ENCODE measurements at places on chromosomes 1 and 21. TPM values are rescaled to one million over a fixed set of nuclear protein-coding genes. Genes with fewer than 3 reads are reported as not detected.

Gene FAAH
- total RNA-seq: 8.9 TPM

Gene SAMSN1
- total RNA-seq: 27.0 TPM

Gene MTARC2
- not detected for total RNA-seq

DNA sequence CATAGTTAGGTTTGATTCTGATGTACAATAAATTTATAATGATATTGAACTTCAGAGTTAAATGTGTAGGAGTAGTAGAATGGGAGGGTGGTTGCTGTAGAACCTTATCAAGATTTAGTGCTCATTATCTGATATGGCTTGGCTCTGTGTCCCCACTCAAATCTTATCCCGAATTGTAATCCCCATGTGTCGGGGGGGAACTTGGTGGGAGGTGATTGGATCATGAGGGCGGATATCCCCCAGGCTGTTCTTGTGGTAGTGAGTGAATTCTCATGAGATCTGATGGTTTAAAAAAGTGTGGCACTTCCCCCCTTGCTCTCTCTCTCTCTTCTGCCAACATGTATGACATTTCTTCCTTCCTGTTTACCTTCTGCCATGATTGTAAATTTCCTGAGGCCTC, 265.5 kb downstream of the GRIK1 start:
- no peak overlapping the region for H3K4me3 ChIP-seq
- H3K27me3 ChIP-seq: no peaks in the 10 kb centered on the region
- no peak for DNase-seq
- no peaks in the 10 kb centered on the region for H3K4me1 ChIP-seq

GRCh38 chr1:179881642-179882252, 338 bp upstream of the TOR1AIP1 start:
- H3K4me1 ChIP-seq: peaks cover 52% of the 10 kb centered on the region
- H3K36me3 ChIP-seq: peaks cover 22% of the 10 kb centered on the region
- peak overlapping the region; percentile 98 for H3K4me3 ChIP-seq
- no peak for DNase-seq
- no peaks in the 10 kb centered on the region for H3K27me3 ChIP-seq

- peak overlapping the region; percentile 64 for H3K4me3 ChIP-seq
- H3K27me3 ChIP-seq: no peaks in the 10 kb centered on the region
- H3K27ac ChIP-seq: peak overlapping the region; percentile 79
- H3K36me3 ChIP-seq: no peaks in the 10 kb centered on the region
- peaks cover 44% of the 10 kb centered on the region for H3K4me1 ChIP-seq
These were observed 5.2 kb downstream of the GJC2 start for GRCh38 chr1:228154670-228155571.

DNA sequence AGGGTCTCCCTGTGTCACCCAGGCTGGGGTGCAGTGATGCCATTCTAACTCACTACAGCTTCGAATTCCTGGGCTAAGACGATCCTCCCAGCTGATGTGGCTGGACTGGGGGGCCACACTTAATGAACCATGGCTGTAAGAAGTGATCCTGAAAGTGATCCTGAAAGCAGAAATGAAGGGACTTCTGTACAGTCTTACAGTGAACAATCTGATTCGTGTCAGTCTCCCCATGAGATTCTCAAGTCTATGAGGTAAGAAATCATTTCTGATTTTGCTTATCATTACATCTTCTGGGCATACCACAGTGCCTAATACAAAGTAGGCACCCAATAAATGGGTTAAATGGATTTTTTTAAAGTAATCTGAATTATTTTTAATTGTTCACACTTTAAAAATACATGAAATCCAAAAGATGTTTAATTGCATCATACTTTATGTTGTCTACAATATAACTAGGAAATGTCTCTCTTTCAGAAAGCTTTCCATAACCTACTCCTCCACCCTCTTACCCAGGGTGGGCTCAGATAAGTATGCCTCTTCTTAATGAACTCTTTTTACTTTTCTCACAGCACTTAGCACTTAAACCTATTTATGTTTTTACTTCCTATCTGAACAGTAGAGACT, 21.5 kb downstream of the TUT4 start:
- H3K27me3 ChIP-seq: no peaks in the 10 kb centered on the region
- DNase-seq: no peak
- H3K4me1 ChIP-seq: peaks cover 65% of the 10 kb centered on the region
